ENCODE measurements at places on chromosomes 2 and 18. TPM values are rescaled to one million over a fixed set of nuclear protein-coding genes. Genes with fewer than 3 reads are reported as not detected.

The GKN1 gene
- total RNA-seq = not detected

The ALPP gene
- total RNA-seq = not detected

The SFT2D3 gene
- 5.5 TPM for total RNA-seq

The SLC30A3 gene
- 0.33 TPM for total RNA-seq

The RIT2 gene
- total RNA-seq = not detected

The RAB17 gene
- not detected for total RNA-seq

The APCDD1 gene
- total RNA-seq = not detected

The KCNG3 gene
- total RNA-seq = 0.09 TPM

The OXER1 gene
- total RNA-seq = 0.11 TPM

Data from CD8-positive, alpha-beta memory T cell (primary cell).